Esophagus mucosa (tissue), 1 donor: ENCODE measurements at places on chromosomes 16 and 17.

DNA sequence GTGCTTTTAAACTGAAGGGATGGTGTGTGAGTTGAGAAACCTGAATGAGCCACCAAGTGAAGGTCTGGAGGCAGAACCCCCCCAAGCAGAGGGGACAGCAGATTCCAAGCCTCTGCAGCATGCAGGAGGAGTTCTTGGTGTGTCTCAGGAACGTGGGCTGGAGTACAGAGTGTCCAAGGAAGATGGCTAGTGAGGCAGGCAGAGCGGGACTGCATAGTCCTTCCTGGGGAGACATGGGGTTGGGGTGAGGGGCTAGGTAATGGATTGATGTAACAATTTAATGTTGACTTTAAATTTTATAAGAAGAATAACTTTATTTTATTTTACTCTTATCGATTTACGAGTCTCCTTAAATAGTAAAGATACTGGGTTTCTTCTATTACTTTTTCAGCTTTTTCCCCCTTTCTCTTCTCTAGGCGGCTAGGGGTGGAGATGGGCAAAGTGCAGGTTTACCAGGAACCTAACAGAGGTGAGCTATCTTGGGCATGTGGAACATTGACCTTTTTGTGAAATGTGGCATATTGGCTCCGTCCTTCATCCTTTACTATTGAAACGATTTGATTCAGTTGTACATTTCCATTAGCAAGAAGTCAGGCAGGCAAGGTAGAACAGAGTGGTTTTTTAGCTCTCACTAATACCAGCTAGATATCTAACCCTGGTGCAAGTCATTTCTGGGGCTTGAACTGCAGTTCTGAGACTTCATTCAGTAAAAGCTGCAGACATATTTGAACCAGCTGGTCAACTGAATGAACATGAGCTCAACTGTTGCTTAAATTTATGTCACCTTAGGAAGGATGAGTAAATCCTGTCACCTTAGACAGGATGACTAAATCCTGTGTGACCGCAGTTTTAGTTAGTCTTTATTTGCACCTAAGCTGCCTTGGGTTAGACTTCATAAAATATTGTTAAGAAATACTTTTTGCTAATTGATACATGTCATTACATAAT, 9.2 kb downstream of the PRPSAP2 start:
- ATAC-seq, result peak; percentile 18

DNA sequence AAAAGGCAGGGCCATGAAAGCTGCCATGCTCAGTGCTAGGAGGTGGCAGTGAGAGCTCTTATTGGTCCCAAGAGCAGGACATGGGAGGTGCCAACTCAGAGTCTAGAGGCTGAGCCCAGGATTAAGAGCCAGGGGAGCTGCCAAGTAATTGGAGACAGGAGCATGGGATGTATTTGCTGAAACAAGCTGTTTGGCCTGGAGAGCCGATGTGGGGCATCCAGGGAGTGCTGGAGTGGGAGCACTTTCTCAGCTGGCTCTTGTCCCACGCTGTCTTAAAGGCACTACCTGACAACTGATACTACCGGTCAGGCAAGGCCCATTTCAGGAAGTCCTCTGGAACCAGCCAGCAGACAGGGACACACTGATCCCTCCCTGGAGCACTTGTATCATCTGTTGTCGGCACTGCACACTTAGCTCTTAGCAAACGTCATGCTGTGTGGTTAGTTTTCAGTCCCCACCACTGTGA, 19.3 kb downstream of the ANKFN1 start:
- ATAC-seq, result peak; percentile 71

DNA sequence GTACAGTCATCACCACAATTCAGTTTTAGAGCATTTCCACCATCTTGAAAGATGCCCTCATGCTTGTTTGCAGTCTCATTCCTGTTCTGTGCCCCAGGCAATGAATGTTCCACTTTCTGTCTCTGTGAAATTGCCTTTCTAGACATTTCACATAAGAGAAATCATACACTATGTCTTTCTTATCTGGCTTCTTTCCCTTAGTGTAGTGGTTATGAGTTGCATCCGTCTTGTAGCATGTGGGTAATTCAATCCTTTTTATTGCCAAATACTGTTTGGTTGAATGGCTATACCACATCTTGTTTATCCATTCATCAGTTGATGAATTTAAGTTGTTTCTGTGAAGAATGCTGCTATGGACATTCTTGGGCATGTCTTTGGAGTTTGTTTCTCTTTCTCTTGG, 132.5 kb upstream of the PLCG2 start:
- no peak for ATAC-seq

- ATAC-seq, result no peak
Observed at GRCh38 chr17:6408276-6408675, 26.6 kb downstream of the AIPL1 start.

DNA sequence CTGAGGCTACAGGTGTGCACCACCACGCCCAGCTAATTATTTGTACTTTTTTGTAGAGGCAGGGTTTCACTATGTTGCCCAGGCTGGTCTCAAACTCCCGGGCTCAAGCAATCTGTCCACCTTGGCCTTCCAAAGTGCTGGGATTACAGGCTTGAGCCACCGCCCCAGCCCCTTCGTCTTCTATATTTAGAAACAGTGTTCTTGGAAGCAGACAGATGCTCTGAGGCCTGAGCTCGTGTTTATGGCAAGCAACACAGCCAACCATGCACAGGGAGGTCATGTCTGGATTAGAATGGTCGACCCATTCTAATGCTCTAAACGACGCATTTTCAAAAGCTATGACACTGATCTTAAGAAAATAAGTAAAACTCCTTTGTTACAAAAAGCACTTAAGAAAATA, 16.6 kb downstream of the TMEM204 start:
- ATAC-seq, result no peak

GRCh38 chr17:79617304-79617703, 6.5 kb upstream of the RBFOX3 start:
- ATAC-seq, result no peak

DNA sequence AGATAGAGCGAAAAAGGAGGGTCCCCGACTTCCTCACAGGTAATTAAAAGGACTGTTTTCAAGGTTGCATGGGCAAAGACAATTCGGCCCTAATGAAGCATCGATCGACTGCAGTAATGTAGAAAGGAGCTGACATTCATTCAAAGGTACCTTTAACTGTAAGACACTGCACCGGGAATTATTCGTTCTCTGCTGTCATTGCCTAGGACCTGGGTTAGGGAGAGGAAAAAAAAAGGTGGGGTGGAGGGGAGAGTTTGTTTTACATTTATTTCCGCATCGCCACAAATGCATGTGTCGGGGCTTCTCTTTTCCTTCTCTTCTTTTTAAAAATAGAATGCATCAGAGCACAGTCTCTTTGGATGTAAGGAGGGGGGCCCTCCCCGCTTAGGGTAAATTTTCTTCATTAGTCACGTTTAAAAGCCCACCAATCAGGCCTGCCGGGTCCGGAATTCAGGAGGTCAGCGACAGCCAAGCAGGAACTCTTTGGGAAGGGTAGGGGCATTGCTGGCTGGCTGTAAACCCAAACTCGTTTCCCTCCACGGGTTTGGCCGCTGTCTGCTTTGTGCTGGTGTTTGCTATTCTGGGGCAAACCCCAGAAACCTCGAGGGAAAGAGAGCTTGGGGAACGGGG, 496.2 kb upstream of the ZFHX3 start:
- ATAC-seq, result no peak

DNA sequence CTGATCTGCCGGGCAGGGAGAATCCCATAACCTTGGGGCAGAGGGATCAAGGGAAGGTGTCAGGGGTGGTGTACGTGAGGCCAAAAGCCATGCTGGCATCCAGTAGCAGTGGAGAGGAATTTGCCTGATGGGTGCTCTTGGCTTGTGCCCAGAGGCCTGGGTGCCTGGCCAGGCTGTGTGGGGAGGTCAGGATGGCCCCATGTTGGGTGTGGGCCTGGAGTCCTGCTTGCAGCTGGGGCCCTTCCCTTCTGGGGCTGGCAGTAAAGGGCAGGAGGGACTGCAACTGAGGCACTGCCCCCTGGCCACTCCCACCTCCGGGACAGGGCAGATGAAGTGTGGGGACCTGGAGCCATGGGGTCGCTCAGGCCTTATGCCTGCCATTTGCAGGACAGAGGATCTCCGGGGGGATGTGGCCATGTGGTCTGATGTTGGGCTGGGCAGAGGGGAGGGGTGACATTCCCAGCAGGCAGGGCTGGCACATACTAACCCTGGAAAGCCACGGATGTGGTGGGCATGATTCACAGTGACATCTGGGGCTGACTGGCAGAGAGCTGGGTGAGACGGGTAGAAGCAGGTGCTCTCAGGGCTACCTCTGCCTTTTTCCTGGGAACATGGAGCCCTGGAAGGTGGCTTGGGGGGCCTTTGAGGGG, 3.5 kb downstream of the FMNL1 start:
- no peak for ATAC-seq

- ATAC-seq, result no peak
Observed at GRCh38 chr16:72961863-72962262, 86.1 kb downstream of the ZFHX3 start.

DNA sequence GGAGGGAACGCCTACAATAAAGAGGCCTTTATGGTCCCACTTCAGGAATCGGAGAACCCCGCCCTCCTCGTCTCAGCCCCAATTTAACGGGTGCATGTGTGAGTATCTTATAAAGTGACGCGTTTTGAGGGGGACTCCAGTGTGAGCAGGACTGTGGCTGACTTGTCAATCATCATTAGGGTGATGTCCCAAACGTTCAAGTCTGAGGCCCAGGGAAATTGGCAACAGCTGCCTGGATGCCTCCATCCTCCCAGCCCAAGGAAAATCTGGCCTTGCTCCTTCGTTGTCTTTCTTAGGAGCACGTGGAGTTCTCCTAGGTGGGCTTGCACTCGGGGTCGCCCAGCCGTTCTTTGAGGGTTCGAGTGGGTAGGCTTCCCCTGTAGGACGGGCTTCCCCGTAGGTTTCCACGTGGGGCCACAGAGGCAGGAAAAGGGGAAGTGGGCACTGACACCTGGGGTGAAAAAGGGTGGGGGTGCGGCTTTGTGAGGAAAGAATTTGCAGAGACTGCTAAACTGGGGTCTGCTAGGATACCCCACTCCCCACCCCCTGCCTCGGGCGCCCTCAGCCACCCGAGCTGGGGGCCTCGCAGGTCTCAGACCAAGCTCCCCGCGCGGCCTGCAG, 561 bp upstream of the HERPUD1 start:
- no peak for ATAC-seq

- peak; percentile 43 for ATAC-seq
Observed at GRCh38 chr16:75044800-75045361, 46.1 kb downstream of the ZNRF1 start.

DNA sequence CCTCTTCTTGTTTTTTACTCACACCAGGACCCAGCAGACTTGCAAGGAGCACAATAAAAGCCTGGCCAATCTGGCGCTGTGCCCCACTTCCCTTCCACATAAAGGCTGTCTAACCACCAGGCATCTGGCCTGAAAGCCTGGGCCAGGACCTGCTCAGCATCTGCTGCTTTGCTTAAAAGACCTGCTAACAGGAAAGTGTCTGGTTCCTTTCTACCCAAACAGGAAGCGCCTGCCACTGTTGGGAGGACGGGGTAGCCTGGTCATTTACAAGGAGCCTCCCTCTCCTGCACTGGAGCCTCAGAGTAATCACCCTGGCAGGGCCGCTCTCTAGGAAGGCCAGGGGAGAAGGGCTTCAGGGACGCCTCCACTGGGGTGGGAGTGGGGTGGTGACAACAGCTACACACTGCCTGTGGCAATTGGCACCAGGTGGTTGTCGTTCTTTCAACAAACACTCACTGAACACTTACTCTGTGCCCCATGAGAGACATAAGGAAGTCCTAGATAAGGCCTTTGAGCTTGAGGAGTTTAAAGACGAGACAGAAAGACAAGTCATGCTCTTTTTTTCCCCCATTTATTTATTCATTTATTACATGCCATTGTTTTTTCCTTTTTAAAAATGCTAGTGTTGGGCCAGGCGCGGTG, 6.3 kb upstream of the MMP28 start:
- ATAC-seq, result peak; percentile 30

- no peak for ATAC-seq
Observed at GRCh38 chr17:51398687-51399086, 138.3 kb downstream of the UTP18 start.

GRCh38 chr17:49681106-49681979, 3.4 kb upstream of the SPOP start:
- ATAC-seq, result no peak

GRCh38 chr16:46895399-46896313, 11.5 kb downstream of the GPT2 start:
- no peak for ATAC-seq

DNA sequence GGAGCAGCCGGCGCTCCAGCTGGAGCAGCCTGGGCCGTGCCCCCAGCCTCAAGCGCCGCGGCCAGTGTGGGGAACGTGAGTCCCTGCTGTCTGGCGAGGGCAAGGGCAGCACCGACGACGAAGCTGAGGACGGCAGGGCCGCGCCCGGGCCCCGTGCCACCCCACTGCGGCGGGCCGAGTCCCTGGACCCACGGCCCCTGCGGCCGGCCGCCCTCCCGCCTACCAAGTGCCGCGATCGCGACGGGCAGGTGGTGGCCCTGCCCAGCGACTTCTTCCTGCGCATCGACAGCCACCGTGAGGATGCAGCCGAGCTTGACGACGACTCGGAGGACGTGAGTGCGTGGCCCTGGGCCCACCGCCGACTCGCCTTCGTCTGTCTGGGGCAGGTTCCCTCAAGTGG, 16.0 kb downstream of the TPSG1 start:
- ATAC-seq, result no peak

- no peak for ATAC-seq
Observed at GRCh38 chr17:47119746-47120520, 69.2 kb downstream of the CDC27 start.
